Activated CD4-positive, alpha-beta T cell treated with anti-CD3 and anti-CD28 coated beads, Interleukin-2, amount 10 ng/mL, durations not matched to agents 7 days and 5 days (primary cell): ENCODE measurements at places on chromosomes 11 and 22. TPM values are rescaled to one million over a fixed set of nuclear protein-coding genes. Genes with fewer than 3 reads are reported as not detected.
A peak's percentile ranks its signal among the peaks of the same experiment; 100 is the strongest.

- no peak for DNase-seq
These were observed 1150.1 kb downstream of the BRD1 start for GRCh38 chr22:48677621-48678020.

DNA sequence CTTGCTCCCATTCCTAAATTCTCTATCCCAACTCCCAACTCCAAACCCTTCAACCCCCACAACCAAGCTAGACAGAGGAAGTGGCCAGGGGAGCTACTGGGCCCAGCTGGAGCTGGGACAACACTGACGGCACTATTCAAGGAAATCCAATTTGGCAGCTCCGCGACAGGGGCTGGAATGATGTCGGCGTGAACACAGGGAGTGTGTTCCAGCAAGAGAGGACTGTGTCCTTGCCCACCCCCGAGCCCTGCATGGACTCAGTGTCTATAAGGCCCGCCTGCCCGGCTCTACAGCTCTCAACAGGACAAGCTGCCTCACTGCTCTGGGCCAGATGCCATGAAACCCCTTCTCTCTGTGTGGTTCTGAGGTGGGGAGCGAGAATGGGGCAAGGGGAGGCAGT is 11.3 kb downstream of the PCSK7 start:
- no peak for DNase-seq

DNA sequence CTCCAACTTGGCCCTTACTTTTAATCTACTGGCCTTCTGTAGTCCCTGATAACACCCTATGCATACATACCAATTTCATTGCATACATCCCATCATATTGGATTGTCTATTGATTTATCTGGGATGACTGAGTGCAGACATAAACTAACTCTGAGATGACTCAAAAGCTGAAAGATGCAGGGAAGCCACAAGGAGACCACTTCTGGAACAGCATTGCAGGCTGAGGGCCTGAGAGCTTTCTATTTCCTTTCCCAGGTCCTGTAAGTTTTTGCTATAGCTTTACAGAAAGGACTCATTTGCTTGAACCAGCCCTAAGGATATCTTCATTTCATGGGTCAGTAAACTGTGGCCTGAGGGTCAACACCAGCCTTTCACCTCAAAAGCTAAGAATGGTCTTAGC is 15.1 kb upstream of the SPON1 start:
- DNase-seq = no peak

GRCh38 chr11:7604331-7604955 is 68.9 kb downstream of the CYB5R2 start:
- DNase-seq = no peak

Gene DNHD1
- total RNA-seq = 15.8 TPM

- no peak for DNase-seq
These were observed 7.1 kb downstream of the LRRC32 start for GRCh38 chr11:76663486-76663810.

GRCh38 chr22:38074181-38075104 is 9.5 kb downstream of the SLC16A8 start:
- DNase-seq = no peak

- no peak for DNase-seq
These were observed 14.3 kb downstream of the PACSIN2 start for GRCh38 chr22:43000441-43001175.

DNA sequence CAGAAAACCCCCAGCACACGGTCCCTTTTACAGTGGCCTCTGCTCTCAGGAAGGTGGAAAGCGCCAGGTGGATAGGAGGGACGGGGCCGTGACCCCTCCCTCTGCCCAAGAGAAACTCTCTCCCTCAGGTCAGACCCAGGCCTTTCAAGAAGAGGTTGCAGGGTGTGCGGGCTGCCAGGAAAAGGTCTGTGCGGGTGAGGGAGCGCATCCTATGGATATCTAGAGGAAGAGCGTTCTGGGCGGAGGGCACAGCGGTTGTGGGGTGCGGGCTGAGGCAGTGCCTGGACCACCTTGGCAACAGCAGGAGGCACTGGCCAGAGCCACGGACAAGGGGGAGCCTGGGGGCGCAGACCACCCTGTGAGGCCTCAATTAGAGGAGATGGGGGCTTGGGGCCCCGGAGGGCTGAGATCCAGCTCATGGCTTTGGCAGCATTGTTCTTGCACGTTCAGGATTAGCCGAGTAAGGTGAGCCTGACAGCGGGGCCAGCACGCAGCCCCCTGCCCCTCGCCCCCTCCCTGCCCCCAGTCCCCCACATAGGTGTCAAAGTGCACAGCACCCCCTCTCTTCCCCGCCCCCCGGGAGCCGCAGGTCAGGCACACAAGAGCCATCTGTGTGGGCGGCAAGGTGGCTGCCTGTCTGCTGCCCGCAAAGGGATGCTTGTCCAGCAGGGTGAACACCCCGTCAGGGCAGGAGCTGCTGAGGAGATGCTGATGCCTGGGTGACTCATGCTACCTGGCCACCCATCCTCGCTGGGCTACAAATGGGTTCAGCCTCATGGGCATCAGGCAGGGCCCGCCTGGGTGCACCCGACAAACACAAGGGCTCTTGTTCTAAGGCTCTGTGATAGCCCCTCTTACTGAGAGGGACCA is 92.8 kb upstream of the KCNQ1OT1 start:
- no peak for DNase-seq

Gene USP2
- total RNA-seq = 0.22 TPM

DNA sequence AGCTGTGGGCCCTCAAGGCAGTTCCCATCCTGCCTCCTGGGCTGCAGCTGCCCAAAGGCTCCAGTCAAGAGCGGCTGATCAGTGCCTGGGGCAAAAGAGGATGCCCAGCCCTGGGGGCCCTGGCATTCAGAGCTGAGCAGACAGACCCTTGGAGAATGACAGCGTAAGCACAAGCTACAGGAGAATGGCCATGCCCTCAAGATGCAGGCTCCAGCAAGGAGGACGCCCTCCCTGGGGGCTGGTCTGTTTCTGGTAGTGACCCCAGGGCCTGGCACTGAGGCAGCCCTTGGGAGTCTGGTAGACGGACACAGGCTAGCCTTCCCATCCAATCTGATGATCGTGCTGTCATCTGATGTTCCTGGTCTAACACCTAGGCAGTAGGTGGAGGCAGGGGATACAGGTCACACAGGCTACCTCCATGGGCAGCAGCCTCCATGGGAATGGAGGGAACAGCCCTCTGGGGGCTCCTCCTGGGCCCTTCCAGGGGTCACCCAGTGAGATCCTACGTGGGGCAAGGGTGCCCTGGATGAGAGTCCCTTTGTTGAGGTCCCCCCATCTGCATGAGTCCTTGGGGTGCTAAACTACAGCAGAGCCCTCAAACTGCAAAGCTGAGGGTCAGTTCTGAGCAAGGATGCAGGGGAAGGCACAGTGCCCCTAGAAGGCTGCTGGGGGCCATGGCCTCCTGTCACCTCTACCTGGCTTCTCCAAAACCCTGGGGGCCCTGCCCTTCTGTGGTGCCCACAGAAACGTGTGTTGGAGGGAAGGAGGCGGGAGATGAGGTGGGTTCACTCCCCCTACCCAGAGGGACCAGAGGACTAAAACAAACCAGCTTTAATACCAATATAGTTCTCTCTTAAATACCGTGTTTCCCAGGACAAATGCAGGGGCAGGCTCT is 10.2 kb upstream of the SF1 start:
- DNase-seq = no peak

- no peak for DNase-seq
These were observed 1.1 kb upstream of the SUN2 start for GRCh38 chr22:38756711-38757463.

DNA sequence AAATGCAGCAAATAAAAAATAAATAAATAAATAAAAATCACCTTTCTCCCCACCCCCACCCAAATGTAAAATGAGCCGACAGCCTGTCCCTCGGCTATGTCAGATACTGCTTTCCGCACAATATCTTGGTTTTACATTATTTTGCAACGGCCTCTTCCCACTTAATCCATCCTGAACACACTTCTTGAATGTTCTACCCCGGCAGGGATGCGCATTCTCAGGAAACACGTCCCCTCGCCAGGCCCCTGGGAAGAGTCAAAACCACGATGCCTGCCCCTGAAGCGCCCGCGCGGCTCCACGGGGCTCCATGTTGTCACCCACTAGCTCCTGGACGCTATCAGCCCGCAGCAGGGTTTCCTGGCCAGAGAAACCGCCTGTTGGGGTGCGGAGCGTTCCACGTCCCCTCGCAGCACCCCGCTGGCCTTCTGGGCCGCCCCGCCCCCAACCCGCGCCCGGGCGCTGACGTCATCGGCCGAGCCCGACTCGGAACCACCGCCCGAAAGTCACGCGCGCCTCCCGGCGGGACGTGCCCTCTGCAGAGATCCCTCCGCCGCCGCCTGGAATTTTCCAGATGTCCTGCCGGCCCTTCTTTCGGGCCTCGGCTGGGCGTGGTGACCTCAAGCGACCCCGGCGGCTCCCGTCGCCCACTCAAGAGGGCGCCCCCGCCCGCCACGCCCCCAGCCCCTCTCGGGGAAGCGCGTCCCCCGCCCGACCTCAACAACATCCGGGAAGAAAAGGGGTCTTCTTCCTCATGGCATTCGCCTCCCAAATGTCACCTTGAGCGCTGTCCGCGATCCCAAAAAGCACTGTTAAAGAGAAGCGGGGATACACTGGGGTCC is 585 bp upstream of the NEAT1 start:
- DNase-seq = peak; percentile 94

DNA sequence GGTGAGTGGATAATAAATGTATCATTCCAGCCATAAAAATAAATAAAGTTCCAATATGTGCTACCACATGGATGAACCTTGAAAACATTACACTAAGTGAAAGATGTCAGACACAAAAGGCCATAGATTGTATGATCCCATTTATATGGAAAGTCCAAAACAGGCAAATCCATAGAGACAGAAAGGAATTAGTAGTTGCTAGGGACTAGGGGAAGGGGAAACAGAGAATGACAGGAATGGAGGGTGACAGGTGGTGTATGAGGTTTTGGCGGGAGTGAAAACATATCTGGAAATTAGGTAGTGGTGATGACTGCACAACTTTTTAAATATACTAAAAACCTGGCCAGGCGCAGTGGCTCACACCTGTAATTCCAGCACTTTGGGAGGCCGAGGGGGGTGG is 15.2 kb upstream of the CARD10 start:
- DNase-seq = no peak

DNA sequence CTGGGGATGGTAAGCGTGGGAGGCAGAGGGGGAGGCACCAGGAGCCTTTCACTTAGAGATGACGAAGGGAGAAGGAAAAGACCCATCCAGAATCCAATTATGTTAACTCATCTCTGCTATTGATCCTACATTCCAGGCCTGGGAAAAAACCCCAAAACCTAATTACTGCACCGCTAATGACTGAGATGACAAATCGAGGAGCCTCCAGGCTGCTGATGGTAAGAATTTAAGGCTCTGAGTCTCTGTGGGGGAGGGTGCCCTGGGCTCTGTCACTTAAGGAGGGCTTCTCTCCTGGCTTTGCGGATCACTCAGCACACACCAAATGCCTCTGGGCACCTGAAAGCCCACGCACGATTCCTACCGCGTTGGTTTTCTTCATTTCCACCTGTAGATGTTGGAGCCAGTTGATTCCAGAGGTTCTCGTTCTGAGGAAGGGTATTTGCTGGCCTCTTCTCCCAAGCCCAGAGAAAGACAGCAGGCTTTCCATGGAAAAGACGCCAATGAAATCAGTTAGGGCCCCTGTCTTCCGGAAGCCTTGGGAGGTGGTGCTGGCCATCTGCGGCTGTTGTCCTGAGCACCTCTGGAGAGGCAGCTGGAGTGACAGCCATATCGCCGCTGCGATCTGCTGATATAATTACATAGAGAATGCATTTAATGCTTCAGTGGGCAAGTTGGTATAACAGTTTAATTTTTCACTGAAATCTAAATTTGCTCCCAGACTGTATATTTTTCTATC is 751.2 kb downstream of the BRD1 start:
- DNase-seq = no peak

Gene GAS2L1
- total RNA-seq = 5.1 TPM
